ENCODE measurements at places on chromosomes 11 and 22.

GRCh38 chr22:21051831-21052400, 6.2 kb downstream of the LRRC74B start:
- no peak for DNase-seq

DNA sequence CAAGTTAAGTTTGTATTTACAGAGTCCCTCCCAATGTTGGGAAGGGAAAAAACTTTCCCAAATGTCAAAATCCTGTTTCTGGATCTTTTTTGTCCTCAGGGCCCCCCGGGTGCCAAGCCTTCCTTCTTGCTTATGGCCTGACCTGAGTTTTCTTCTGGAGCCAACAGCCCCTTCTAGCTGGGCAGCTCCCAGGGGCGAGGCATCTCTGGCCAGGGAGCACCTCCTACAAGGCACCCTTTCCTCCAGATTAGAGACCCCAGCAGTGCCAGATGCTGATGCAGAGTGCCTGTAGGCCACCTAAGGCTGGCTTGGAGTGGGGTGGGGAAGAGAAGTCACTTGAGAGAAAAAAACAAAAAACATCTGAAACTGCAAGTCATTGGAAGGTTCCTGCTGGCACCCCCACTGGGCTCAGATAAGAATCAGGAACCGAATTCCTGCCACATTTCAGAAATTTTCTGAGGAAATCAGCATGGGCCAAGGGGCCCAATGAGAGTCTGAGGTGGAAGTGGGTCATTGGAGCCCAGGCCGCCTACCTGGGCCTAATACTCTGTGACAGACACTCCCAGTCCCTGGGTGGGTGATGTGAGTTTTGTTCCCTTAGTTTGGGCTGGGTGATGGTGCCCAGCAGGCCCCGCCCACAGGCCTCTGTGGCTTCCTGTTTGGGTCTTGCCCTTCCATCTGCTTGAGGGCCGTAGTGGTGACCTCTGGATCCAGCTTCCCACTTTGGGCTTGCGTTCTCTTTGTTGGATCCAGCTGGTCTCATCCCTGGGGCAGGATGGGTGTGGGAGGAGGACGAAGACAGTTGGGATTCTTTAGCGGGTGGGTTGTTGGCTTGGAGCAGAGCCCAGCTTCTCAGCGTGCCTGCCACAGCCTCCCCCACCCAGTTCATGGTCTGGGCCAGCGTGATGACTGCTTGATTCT, 40.6 kb downstream of the PARVA start:
- peak; percentile 99 for DNase-seq

GRCh38 chr11:44178381-44178780, 82.9 kb downstream of the EXT2 start:
- peak; percentile 59 for DNase-seq

- DNase-seq, result no peak
Measured at GRCh38 chr11:75582506-75582894, 20.4 kb downstream of the SERPINH1 start.

- DNase-seq, result no peak
Measured at GRCh38 chr22:35317680-35318290, 18.1 kb downstream of the TOM1 start.

DNA sequence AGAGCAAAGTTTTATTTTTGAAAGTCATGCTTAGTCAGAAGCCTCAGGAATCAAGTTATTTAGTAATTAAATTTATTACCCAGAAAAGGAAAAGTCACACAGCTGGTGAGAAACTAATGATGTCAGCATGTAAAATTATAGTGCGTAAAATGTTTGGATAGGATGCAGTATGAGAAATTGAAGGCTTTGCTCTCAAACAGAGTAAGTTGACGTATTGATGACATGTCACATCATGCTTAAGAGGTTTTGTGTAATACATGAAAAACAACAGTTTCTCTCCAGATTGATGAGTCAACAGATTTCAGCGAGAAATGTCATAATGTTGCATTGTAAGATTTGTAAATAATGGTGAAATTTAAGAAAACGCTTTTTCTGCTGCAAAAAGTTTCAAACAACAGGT, 769.8 kb downstream of the METTL15 start:
- DNase-seq, result no peak
